ENCODE measurements at places on chromosomes 13 and 19.

DNA sequence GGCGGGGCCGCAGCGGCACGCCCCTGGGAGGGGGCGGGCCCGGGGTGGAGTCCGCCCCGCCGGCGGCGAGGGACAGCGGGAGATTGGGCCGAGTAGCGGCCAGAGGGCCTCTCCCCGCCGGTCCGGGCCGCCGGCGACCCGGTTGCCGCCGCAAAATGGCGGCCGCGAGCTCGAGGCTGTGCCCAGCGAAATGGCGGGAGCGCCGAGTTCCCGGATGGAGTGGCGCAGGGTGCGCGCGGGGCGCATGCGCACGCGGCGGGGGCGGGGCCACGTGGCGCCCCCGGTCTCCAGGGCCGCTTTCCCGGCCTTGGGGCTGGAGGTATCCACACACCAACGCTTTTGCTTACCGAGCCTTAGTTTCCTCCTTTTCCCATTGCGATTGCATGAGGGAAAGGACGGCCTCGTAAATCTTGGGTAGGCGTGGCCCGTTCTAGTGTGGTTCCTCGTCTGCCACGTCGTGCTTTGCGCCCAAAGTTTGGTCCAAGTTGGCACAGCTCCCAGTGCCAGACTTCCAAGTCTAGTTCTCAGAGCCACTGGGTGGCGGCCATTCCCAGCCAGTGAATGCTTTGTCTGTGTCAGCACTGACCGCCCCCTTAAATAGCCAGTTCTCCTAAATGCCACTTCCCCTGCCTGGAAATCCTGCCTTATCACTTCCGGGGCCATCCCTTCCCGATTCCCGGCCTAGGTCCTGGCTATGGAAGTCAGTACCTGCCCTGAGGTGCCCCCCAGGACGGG lies 513 bp downstream of the CIRBP start:
- DNase-seq = peak; percentile 87

DNA sequence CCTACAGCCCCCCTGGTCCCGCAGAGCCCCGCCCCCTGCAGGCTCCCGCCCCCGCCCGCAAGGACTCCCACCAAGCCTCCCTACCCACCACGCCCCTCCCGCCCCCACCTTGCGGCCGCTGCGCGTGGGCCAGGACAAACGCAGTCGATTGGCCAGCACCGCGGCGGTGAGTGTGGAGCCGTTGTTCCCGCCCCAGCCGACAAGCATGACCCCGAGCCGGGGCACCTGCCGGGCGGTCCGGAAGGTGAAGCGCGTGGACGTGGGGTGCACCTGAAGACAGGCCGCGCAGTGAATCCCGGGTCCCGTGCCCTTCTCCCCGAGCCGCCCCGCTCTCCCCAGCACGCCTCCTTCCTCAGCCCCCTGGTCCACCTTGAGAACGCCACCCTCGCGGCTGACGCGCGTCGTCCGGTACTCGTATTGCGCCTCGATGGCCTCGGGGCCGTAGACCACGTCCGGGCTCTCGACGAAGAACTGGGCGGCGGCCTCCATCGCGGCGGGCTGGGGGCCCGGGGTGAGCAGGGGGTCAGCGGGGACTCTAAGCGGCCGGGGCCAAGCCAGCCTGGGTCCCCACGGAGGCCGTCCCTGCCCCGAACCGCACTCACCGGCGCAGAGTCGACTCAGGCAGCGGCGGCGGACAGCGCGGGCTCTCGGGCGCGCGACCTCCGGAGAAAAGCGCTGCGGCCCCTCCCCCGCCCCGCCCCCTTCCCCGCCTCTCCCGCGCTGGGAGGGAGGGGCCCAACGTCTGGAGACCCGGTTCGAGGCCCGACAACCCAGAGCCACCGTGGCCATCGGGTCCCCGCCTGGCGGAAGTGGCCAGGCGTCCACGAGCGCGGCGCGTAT lies at the start of gene ISYNA1:
ISYNA1 (minus strand) TSS at position 643 of the 840 bp plus-strand sequence; CDS start at position 489, 154 bp downstream.
- DNase-seq = no peak

DNA sequence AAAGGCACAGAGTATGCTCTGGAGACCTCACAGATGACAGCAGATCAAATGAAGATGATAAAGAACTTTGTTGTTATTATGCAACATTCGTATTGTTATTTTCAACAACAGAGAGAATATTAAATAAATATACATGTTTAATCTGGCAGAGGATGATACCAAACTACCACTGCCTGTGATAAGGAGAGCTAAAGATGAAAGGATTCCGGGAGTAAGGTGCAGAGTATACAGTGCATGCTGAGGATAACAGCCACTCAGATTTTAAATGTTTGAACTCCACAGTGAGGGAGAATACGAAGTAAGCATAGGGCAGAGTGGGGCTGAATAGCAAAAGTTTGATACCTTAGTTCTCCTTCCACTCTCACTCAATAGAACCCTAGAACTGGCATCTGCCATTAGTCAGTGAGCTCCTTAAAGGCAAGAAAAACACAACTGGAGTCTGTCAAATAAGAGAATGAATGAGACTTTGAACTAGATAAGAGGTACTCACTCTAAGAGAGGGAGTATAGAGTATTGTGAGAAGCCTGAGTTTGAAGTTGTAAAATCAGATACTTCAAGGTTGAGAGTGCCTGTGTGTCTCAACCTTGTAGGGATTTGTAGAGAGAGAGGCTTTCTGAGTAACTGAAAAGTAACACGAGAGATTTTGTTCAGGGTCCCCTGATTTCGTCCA lies 78.5 kb downstream of the STARD13 start:
- DNase-seq = no peak

DNA sequence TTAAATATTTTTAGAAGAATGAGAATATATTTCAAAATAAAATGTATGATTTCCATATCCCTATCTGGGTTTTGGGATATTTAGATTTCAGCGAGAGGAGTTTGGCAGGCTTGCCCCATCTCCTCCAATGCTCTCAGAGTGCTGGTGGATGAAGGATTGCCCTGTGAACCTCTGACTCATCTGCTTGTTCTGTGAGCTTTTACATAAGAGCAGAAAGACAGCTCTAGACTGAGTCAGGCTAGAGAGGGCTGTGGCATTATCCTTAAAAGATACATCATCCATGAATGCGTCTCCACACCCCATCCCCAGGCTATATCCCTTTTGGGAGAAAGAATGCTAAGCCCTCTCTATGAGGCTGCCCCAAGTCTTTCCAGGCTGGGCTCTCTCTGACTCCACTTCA lies 190.6 kb downstream of the TUBA3C start:
- DNase-seq = no peak

GRCh38 chr13:102597029-102597961 lies 509 bp downstream of the TPP2 start:
- peak; percentile 26 for DNase-seq

DNA sequence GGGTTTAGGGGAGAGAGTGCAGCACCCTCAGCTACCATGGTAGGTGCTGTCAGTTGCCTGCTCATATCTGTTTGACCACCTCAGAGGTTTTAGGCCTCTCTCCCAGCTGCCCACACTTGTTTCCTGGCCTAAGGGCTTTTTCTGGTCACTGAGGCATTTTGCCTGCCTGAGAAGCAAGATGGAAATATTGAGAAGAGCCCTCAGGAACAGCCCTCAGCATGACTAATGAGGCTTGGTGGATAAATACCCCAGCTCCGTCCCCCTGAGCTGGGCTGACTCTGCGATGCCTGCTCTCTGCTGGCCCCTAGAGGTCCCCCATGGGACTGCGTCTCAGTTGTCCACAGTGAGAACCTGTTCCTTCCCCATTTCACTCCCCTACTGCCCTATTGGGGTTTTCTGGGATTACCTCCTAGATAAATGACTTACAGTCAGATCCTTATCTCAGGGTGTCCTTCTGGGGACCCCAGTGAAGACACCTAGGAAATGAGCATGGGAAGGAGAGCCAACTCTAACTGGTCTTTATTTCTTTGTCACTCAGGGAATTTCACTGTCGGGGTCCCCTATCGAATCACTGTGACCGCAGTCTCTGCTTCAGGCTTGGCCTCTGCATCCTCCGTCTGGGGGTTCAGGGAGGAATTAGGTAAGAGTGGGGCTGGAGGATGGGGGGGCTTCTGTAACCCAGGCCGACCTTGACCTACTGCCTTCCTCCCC lies 13.3 kb downstream of the PALM3 start:
- peak; percentile 69 for DNase-seq

DNA sequence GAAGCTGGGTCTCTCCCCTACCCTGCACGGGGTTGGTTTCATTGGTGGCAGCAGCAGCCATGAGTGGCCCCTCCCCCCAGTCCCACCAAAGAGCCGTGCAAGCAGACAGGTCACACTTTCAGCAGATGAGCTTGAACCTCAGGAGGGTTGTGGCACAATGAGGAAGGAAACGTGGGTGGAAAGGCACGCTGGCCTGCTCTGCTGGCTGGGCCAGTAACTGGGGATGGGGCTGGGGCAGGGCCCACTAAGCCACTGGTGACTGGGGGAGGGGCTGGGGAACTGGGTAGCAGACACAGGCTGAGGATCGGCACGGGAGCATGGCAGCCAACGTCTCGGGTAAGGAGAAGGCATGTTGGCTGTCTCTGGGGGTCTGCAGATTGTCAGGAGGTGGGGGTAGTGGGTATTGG lies at the start of gene P2RY11:
P2RY11 (plus strand) TSS at position 289 of the 407 bp plus-strand sequence; CDS start at position 318, 29 bp downstream.
- no peak for DNase-seq

GRCh38 chr19:35015270-35015953 lies 14.9 kb upstream of the SCN1B start:
- DNase-seq = no peak

DNA sequence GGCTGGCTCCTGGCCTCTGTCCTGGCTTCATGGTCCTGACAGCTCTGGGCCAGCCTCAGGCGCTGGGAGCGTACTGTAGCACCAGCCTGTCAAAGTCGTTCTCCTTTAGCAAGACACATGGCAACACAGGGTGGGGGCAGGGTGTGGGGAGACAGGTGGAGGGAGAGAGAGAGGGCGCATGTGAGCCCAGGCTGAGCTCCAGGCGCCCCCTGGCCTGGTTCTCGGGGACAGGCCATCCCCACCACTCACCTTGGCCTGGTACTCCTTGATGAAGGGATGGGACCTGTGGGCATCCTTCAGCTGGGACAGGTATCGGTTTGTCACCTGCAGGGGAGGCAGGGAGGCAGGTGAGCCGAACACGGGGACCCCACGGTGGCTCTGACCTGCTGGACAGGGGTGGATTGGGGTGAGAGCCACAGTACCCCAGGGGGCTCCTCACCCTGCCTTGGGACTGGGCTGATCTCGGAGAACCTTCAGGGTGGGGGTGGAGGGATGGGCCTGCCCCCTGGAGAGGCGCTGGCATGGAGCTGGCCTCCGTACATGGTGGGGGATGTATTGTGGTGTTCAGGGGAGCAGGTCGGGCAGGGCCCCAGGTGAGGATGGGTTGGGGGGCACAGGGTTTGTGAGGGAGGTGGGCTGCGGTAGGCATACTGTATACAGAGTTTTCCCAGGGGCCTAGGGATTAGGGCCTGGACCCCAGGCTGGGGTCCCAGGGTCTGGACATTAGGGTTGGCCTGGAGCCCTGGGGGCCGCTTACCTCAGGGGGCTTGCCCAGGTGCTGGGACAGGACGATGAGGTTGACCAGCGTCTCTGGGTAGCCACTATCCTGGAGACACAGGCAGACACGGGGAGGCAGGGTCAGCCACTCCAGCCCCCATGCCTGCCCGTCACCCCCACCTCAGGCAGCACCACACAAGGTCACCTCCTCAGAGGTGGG lies 3.9 kb upstream of the CERS1 start:
- DNase-seq = no peak

DNA sequence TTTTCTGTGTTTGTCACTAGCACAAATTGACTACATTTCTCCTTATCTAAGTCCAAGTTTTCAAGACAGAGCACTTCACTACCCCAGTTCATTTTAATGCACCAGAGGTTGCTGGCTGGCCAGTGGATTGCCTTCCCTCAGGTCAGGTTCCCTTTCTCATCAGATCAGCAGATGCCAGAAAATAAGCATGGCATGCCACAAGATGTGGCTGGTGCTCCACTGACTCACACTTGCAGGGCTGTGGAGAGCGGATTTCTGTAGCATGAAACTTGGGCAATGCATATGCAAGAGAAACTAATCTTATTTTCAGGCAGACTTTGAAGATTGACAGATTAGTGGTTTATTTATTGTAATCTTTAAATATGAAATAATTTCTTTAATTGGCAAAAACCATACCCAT lies 79.5 kb downstream of the RUBCNL start:
- DNase-seq = no peak

DNA sequence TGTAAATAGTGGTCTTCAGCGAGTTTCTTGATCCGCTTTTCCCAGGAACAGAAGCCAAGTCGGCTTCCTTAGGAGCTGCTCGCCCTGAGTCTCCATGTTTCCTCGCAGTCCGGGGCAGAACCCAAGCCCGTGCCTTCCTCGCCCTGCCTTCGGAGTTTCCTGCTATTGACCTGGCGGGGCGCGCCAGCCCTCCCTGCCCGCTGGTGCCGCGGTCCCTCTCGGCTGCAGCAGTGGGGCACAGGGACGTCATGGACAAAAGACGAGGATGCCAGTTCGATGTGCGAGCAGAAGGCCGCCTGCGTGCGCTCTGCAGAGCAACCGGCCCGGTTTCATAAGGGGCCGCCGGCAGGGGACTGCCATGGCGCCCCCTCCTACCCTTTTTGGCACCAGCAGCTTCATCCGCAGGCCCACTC lies 156.6 kb downstream of the TM9SF2 start:
- DNase-seq = no peak

- no peak for DNase-seq
Observed at GRCh38 chr19:38424272-38424671, 1.7 kb downstream of the RASGRP4 start.

DNA sequence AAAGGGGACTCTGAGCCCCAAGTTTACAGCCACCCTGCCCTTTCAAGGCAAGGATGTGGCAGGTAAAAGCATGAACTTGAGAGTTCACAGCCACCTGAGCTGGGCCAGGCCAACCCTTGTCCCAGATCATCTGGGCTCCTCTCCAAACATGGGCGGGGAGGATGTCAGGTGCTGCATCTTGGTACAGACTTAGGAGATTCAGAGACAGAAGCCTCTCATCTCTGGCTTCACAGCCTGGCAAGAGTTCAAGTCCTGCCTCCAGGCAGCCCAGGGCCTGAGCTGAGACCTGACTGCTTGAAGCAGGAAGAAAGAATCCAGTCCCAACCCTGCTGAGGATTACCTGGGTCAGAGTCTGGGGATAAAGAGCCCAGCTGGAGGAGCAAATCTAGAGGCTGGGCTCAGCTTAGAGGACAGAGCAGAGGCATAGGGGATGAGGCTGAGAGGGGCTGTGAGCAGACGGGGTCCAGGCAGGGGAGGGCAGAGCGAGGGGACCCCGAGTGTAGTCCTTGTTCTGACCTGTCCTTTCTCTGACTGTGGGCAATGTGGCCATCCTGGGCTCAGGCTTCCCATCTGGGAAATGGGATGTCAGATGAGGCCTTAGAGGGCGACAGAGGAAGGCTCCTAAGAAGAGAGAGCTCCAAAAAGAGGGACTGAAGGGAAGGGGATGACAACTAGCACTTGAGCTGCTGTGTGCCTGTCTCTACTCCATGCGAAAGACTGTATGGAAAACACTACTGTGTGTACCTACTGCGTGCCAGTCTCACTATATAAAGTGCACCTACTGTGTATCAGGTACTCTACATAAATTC lies 6.6 kb upstream of the OR10H5 start:
- no peak for DNase-seq
